ENCODE measurements at places on chromosomes 6 and 20. TPM values are rescaled to one million over a fixed set of nuclear protein-coding genes. Genes with fewer than 3 reads are reported as not detected.

DNA sequence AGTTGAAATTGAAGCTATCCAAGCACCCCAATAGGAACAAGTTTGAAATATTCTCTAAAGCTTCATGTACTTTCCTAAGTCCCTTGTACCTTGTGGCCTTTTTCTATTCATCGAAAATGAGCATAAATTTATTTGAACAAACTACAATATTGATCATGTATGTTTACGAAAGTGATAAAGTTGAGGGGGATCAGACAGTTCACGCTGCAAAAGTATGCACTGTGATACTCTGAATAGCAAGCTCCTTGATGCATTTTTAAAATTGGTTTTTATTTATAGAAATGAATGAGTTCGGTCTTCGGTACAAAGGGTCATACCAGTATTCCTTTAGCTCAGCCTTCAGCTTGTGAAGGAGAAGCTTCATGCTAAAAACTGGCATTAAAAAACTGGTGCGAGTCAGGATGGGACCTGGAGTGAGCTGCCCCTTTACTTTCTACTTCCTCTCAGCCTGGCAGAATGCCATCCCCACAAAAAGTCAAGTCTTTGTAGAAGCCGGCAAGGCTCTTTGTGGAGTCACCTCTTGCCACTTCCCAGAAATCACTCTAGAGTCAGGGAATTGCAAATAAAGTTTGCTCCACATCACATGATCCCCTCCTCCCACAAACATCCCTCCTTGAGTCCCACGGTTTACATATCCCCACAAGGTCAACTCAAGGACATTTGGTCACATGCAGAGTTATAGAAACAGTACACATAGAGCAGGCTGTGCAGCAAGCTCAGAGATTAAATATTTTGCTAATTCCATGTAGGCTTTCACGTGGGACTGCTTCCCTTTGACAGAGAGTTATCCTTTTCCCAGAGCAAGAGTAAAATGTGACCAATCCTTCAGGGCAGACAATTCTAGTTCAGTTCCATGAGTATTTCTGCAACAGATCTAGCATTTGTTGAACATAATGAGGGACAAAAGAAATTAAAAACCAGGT lies 34.6 kb upstream of the ADGRF1 start:
- DNase-seq: no peak

DNA sequence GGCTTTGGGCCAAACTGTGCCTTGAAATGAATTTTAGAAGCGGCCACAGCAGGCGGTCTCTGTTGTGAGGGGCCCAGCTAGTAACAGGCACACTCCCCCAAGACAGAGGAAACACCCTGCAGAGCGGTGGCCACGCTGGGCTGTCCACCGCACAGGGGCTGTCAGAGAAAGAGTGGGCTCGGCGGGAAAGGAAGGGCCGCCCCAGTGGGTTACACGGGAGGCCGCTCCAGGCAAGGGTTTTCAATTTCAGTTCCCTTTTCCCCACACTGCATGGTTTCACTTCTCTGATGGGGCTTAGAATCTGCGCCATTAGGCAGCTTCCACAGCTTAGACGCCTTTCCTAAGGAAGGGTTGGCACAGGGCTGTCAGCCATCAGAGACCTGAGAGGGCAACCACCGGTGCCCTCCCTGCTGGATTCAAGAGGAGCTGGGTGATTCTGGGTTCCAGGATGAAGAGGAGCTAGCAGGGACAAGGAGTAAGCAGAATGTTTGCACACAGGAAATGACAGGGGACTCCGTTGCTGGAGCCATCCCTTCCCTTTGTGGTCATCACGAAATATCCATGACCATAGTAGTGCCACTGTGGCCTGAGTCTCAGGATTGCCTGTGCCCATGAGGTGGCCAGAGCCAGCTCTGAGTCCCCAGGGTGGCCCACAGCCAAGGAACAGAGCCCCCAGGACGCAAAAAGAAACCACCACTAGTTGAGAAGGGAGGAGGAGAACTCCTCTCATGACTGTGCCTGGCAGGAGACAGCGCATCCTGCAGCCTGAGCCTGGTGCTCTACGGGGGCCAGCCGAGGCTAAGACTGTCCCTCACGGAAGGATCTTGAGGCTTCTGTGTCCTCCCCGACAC lies 282.7 kb downstream of the NRN1 start:
- DNase-seq: no peak

DNA sequence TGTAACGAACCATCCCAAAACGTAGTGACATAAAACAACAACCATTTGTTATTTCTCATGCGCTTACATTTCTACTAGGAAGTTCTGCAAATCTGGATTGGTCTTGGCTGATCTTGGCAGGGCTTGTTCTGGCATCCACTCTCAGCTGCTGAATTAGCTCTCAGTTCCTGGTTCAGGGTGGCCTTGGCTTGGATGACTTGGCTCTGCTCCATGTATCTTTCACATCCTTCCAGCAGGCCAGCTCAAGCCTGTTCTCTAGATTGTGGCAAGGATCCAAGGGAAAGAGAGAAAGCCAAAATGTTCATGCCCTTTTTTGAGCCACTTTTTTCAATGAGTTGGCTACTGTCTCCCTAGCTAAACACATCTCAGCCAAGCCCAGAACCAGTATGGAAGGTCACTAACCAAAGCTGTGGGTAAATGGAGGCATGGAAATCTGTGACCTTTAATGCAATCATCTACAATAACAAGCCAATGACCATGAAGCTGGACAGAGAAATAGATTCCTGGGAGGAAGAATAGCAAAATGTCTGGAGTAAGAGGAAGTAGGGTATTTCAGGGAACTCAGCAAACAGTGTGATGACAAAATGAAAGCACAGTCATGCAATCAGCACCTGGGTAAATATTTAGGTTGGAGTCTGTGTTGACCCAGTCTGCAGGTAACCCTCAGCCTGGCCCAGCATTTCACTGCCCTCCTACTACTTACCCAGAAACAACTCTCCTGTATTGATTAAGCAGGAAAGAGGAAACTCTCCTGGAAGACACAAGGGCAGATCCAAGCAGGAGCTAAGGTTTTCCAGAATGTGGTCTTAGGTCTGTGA lies 32.7 kb upstream of the SNAP25 start:
- DNase-seq: no peak

DNA sequence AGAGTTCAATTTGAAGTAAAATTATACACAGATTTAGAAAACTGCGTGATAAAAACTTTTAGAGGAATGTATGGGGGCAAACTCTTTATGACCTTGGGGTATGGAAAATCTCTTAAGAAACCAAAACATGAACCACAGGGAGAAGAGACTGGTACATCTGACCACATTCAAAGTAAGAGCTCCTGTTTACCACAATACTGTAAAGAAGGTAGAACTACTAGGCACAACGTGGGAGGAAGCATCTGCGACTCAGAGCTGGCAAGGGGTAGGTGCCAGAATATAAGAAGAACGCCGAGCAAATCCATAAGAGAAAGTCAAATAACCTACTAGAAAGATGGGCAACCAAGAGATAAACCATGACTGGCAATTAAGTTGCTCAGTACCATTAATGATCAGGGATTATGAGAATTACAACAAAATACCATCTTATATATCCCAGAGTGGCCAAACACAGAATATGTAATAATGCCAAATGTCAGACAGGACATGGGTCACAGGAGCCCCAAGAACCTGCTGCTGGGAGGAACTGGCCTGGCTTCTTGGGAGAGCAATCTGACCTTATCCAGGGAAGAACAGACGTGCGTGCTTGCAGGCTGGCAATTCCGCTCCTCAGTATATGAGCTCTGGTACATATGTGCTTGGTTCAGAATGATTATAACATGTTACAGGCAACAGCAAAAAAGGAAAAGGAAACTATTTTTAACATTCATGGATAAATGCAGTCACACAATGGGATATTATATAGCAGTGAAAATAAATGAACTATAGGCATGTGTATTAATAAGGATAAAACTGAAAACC lies 50.2 kb downstream of the INSM1 start:
- DNase-seq: no peak

DNA sequence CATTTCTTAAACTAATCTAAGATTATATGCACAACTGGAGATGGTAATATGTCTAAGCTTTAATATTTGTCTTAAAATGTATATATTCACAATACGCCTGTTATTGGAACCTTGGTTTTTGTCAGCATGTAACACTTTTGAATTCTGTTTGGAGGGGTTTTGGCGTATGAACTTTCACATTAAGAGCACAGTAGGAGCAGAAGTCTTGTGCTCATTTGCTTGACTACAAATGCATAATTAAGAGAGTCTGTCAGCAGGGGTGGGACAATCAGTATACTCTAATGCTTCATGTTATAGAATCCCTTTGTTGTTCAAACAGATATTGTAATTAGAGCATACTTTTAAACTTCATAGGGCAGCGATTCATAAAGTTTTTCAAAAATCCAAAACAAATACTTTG lies 112.8 kb downstream of the QKI start:
- no peak for DNase-seq

GRCh38 chr6:107786179-107786578 lies 37.9 kb downstream of the SCML4 start:
- no peak for DNase-seq

DNA sequence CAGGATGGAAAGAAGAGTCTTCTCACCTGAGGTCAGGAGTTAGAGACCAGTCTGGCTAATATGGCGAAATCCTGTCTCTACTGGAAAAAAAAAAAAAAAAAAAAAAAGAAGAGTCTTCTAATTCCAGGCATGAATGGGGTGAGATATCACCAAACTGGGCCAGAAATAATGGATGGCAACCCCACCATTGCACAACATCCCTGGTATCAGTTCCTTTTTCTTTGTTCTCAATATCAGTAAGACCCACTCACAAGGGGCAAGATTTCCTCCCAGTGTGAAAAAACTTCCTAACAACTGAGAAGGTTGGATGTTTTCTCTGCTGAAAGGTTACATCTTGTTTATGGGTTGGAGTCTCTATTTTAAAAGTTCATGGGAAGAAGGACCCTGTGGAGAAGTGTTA lies 23.6 kb upstream of the NR2E1 start:
- no peak for DNase-seq

DNA sequence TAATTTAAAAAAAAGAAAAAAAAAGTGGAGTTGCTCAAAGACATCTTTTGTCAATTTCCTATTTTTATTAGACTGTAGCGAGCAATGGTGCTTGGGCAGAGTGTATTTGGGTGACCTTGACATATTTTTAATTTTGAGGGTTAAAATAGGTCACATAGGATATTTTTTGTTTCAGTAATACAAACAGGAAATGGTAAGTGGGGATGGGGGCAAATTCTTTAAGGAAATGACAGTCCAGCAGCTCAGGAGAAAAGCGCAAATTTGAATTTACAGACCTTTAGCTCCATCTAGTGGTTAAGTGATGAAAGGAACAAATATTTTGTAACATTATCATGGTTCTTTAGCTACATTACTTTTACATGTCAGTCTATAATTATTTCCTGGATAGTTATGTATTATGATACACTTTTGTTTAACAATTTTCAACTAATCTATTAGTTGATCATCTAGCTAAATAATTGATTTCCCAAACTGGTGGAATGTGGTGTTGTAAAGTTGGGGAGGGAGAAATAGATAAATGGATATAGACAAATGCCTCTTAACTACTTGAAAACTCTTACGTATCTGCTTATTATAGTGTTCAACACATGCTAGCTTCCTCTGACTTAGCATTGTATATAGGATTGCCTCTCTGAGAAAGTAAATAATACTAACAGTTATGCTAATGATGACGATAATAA lies 10.0 kb downstream of the CITED2 start:
- no peak for DNase-seq

DNA sequence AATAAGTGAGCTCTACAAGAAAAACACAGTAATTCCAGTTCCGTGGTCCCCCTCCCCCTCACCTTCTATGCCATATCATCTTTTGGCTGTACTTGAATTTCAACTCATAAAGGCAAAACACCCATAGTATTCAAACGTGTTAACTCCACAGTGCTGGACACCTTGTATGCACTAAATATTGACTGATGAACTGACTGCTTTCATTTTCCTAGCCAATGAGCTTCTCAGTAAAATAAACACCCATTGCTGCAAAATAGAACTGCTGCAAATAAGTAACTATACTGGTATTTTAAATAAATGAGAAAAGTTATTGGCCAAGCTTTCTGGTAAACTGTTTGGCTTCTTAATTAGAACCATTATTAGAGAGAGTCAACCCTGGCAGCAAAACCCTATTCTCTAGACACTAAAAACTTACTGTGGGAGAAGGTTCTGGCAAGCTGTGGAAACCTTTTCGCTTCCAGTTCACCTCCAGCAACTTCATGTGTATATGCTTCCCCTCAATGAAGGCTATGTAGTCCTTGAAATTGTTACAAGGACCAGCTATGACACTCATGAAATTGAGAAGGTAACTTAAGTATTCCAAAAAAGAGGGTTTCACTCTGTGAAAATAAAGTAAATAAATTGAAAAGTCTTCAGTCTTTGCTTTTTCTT lies 86.0 kb downstream of the MBOAT1 start:
- DNase-seq: no peak

DNA sequence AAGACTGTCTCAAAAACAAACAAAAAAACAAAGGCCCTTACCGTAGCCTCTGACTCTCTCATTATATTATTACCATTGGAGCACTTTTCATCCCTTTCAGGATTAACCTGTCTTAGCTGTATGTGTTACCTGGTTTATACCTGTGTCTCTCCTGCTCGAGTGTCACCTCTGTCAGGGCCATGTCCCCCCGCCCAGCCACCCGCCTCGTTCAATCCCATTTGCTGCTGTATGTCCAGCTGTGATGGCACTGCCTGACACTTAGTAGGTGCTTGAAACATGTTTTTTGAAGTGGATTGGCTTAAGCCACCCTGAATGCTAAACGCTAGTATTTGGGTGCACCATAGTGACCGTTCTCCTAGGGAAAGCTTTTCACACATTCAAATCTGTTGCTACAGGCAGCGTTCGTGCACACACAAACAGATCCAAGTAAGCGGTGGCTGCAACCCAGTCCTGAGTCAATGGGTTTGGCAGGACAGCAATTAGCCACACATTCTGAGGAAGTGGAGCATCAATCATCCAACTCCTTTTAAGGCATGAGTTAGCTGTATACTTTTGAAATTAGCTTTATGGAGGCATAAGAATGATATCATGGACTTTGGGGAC lies 98.9 kb upstream of the ZNF217 start:
- no peak for DNase-seq

DNA sequence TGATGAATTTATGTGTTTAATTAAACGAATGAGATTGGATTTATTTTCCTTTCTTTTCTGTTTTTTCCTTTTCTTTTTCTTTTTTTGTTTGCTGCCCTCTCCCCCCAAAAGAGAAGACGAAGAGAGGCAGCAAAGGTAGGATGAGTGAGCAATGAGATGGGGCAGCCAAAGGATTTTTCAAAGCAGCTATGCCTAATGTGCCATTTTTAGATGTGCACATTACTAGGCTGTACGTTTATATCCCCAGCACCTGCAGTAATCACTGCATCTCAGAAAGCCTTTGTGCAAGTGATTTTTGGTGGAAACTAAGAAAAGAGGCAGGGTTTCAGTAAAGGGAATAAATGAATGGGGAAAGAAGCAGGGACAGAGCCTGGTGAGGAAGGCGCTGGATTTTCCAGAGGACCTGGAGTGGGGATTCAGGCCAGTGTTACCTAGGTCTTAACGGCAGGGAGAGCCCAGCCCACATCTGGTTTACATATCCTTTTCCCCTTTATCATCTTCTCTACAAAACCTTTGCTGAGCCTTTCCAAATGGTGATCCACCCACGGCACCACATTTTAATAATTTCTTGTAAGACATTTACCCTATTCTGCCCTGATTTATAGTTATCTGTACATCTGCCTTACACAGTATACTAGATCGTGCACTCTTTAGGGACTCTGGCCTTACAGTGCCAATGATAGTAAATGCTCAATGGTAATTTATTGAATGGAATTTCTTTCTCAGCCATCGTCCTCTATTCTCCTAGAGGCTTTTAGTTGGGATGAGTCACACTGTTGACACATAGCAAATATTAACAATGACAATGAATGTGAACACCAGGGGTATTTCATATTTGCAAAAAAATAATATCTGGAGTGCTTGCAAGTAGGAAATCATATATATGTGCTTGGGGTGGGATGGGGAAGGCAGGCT lies 38.3 kb upstream of the ATXN1 start:
- no peak for DNase-seq

The MCCD1 gene
- total RNA-seq: not detected

The ARID1B gene
- total RNA-seq: 55.3 TPM
